ENCODE measurements at places on chromosomes 1 and 21.

DNA sequence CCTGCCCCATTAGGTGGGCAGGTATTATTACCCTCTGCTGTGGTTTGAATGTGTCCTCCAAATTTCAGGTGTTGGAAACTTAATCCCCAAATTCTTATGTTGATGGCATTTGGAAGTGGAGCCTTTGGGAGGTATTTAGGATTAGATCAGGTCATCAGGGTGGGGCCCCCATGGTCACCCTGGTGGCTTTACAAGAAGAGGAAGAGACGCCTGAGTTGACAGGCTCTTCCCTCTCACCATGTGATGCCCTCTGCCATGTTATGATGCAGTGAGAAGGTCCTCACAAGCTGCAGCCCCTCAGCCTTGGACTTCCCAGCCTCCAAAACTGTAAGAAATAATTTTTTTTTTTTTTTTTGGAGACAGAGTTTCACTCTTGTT, 8.8 kb upstream of the THEMIS2 start:
- DNase-seq: no peak

GRCh38 chr1:14658642-14659041, 60.2 kb downstream of the KAZN start:
- no peak for DNase-seq

DNA sequence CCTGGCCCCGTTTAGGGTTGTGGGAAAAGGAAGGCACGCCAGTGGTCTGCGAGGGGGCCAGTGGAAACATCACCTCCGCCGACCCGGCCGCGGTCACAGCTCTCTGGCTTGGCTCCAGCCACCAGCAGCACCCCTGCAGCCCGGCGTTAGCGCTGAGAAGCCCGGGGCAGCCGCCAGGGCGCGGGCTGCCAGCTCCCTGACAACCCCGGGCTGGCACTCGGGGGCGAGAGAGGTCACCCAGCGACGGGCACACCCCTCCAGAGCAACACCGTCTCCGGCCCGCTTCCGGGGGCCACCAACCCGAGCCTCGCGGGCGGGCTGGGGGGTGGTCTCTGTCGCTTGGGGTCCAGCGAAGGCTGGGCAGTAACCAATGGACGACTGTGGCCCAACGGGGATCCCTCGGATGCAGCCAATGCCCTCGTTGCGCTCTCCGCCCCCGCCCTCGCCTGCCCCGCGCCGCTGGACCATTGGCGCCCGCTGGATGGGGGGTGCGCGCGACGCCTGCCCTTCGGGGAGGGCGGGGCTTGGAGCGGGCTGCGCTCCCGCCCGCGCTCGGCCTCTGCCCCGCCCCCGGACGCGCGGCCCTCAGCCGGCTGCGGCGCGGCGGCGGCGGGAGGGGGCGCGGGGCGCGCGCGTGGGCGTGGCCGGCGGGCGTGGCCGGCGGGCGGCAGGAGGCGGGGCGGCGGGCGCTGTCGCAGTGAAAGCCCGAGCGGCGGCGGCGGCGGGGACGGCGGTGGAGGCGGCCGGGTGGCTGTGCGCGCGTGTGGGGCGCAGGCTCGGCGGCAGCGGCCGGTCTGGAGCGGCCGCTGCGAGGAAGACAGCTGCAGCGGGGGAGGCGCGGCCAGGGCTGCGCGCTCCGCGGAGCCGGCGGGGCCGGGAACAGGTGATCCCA, at the start of gene MAN1C1:
TSS of gene MAN1C1 (plus strand) at position 697 of the 892 bp plus-strand sequence. CDS start 1,007 bp downstream, outside the sequence.
- DNase-seq: peak; percentile 75

DNA sequence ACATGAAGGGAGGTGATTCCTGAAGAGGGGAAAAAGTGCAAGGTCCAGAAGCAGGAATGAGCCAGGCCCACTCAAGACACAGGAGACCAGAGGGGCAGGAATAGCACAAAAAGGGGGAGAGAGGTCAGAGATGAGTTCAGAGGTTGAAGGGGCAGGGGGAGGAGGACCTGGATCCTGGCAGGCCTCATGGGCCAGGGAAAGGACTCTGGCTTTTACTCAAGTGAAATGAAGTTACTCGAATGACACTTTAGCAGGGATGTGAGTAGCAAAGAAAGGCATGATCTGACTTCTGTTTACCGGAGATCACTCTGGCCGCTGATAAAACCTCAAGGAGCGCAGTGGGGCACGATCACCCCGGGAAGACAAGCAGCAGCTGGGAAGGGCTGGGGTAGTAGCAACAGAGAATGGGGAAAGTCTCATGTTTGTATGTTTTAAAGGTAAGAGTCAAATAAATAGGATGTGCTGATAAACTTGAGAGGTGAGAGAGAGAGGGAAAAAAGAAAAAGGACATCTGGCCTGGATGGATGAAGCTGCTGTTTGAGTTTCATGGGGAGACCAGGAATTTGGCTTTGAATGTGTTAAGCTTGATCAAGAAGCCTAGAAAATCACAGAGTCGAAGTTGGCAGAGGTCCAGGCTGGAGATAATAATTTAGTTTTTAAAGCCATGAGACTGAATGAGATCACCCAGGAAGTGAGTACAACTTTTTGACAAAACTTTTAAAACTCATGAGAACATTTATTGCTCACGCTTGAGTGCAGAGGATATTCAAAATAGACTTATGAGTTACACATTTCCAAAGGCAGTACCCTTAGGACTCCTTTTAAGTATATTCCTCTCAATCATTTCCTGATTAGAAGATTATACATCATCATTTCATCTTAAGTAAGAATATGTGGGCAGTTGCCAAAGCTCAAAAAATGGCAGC, 156.0 kb downstream of the RERE start:
- DNase-seq: no peak

DNA sequence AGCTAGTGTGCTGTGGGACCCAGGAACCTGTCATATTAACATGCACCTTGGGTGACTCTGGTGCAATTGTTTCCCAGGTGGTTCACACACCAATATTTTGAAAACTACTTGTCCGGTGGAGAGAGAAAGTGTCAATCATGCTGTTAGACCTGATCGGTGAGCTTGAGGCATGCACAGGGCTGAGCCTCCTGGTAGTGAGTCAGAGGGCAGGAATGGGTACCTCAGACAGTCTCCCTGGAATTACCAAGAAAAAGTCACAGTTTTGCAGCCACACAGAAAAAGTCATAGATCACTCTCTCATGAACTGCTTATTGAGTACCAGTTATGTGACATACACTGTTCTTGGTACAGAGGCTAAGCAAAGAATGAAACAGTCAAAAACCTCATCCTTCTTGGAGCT, 140.1 kb upstream of the NFIA start:
- no peak for DNase-seq

GRCh38 chr21:28776251-28776650, 216.4 kb downstream of the LTN1 start:
- DNase-seq: no peak

DNA sequence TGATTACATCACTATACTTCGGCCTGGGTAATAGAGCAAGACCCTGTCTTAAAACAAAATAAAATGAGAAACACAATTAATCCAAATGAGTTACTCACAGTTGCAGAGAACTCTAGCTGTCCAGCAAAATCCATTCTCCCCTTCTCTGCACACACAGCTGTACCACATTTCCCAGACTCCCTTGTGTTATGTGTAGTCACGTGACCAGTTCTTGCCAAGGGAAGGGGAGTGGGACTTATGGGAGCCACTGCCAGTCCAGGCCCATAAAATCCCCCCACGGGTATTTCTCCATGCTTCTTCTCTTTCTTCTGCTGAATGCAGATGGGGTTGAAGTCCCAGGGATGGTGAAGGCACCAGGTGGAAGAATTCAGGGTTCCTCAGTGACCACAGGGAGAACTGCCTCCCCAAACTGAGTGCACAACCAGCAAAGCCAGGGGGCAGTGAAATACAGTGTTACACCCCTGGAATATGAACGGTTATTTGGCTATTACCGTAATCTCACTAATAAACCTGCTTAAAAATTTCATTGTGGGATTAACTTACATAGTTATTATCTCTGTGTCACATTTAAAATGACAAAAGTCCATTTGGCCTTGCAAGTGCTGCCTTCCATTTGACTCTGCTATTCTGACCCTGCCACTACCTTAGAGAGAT, 85.6 kb upstream of the FMN2 start:
- DNase-seq: no peak

DNA sequence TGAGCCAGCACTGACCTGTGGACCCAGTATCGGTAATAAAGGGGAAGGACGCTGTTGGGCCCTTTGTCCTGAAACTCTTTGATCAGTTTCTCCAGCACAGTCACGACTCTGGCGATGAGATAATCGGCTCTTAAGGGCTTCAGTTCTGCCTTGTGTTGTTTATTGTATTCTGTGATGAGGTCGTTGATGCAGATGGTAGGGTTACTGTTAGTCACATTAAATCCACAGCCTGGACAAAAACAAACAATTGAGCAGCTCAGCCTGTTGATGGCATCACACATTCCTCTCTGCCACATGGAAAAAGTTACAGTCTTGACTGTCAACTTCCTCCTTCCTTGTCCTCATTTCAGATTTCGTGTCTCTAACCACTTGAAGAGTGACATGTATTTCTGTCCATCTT, 57.6 kb downstream of the SIM2 start:
- DNase-seq: no peak

- DNase-seq: no peak
Observed at GRCh38 chr1:197902131-197902453, 338 bp upstream of the C1orf53 start.

- DNase-seq: no peak
Observed at GRCh38 chr21:39238275-39238674, 55.0 kb upstream of the PSMG1 start.

DNA sequence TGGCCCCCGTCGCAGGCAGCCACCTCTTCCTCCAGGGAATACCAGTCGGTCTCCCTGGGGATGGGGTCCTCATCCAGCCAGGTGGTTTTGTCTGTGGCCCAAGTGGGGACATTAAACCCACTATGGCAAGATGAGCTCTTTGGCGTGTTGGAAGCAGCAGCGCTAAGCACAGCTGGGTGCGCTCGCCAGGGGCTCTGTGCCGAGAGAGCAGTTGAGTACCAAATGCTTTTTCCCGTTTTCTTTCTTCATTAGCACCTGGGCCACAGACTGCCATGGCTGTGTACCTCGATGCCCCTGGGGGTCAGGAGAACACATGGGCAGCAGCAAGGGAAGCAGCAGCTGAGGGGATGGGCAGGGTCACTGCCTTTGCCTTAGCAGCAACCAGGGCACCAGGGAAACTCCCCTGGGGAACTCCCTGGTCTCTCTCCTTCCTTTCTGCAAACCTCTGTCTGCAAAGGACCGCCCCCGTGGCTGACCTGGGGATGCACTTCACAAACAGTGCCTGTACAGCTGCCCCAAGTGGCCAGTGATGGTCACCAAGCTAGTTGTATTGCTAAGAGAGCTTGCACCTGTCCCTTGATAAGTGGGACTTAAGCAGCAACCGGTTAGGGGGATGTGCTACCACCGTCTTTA, 31.1 kb downstream of the EDARADD start:
- no peak for DNase-seq

- DNase-seq: no peak
Observed at GRCh38 chr1:234768171-234768568, 158.2 kb upstream of the IRF2BP2 start.

GRCh38 chr21:42630626-42631025, 22.8 kb upstream of the PDE9A start:
- no peak for DNase-seq

DNA sequence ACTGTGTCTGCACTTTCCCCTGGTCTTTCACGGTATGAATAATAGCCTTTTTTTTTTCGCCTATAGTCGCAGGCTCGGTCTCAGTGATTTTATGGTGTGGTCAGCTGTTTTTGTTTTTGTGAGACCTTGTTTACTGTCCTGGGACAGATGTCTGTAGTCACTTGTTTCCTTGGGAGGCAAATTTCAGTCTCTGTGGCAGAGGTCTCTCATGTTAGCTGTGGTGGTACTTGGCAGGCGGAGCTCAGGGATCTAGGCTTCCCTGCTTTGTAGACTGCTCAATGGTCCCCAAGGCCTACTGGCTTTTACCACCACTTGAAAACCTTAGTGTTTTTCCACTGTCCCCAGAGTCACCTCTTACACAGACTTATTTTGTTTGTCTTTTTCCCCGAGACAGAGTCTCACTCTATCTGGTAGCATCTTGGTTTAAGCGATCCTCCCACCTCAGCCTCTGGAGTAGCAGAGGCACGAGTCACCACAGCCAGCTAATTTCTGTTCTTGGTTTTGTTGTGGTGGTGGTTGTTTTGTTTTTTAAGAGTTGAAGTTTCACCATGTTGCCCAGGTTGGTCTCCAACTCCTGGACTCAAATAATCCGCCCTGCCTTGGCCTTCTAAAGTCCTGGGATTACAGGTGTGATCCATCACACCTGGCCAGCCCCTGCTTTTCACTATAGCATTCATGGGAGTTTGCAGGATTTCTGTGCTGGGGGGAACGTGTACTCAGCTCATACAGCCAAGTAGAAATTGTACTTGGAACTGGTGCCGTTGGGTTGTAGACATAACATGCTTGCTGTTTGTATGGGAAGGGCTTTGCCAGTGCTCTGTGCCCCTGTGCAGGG, 10.3 kb downstream of the RNU1-2 start:
- no peak for DNase-seq

- DNase-seq: no peak
Observed at GRCh38 chr21:16870103-16870502, 642.7 kb upstream of the CXADR start.

GRCh38 chr1:80994038-80994437, 806.7 kb upstream of the ADGRL2 start:
- no peak for DNase-seq

DNA sequence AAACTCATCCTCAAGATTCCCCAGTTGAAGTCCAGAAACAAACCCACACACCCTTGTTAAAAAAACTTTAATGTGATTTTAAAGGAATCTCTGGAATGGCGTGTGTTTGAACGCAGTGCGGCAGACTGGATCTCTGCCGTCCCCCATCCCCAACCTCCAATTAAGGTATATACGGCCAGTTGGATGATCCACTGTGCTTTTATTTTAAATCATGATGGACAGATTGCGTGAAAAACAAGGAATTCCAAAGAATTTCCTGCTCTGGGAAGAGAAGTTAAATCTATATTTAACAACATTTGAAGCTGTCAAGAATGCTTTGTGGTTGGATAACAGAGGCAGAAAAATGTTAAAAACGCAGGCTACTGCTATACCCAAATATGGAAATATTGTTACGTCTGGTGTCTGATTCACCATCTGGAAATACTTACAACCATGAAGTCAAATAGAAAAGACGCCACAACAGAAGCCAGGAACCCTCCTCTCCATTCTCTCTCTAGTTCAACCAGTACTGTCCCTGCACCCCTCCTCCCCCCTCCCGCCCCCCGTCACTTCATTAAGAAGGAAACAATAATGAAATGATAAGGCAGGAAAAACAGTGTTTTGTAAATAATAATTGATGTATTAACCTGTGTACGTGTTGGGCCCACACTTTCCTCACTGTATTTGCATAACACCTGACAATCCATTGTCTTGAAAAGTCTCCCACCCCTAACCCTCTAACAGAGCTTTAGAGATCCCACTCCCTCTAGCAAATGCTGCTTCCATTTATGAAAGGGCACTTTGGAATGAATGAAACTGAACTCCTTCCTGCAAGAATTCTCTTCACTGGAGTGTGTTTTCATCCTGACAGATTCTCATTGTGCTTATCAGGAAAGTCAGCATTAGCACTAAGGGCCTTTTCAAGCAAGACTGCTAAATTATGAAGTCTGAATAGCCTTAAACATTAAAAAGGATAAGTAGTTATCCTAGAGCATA, 2.0 kb upstream of the CCN1 start:
- DNase-seq: no peak

- DNase-seq: no peak
Observed at GRCh38 chr1:117318011-117318410, 49.2 kb upstream of the MAN1A2 start.

All from activated CD8-positive, alpha-beta memory T cell treated with anti-CD3 and anti-CD28 coated beads for 1 hour (primary cell).